MCF 10A (cell line): ENCODE measurements at places on chromosomes 2 and 18.
A peak's percentile ranks its signal among the peaks of the same experiment; 100 is the strongest.

DNA sequence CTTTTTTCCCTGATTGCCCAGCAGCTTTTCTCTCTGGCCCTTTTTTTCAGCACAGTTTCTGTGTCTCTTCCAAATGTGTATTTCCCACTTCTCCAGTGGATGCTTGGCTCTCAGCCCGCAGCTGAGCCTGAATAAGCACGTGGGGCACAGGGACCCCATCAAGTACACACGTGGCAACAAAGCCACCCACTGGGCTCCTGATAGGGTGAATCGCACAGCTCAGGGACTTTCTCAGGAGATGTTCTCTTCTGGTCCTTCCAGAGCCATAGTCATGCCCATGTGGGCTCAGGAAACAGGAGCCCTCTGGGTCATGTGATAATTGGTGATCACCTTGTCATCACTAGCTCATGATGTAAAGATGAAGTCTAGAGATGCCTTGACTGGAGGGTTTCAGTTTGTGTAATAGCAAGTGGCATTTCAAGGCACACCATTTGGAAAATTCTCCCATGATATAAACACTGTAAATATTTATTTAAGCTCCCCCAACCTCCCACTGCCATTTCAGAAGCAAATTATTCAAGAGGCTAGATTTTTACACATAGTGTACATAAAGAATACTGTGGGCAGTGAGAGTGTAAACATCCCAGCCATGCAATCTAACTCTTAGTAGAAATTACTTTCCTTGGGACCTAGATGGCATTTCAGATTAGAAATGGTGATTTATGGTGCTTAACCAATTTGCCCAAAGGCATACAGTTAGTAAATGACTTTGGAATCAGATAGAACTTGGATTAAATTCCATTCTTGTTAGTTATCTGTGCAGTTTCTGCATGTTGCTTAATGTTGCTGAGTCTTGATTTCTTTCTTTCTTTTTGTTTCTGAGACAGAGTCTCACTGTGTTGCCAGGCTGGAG is 597.5 kb downstream of the SLC4A3 start:
- peak; percentile 66 for DNase-seq

DNA sequence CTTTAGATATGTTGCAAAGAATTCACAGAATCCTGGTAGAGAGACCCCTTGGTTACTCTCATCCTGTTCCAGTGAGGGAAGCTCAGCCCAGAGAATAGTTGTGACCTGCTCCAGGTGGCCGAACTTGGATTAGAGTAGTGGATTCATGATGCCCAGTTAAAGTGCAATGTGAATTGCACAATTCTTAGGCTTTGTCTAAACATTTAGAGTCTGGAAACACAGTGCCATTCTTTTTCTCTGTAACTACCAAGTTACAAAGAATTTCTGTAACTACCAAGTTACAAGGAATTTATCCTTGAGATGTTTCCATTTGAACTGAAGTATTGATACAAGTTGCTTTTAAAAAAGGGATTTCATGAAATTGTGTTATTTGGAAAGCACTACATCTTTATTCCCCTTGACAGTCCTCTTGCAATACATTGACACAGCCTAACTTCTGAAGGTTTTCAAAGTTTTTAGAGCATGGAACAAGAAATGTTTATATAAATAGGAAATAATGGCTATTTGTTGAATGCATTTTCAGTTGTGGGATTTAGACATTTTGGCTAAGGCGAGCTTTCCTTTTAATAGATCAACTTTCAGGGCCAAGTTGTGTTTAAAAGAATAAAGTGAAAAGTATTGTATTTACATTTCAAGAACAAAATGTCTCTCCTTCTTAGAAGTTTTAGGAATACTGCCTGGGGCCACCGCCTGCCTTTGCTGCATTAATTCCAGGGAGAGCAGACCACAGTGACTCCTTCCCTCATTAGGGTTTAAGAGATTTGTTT is 315.0 kb downstream of the LPIN1 start:
- DNase-seq, result no peak

- no peak for DNase-seq
These were observed 65.1 kb upstream of the CTLA4 start for GRCh38 chr2:203802342-203803052.

DNA sequence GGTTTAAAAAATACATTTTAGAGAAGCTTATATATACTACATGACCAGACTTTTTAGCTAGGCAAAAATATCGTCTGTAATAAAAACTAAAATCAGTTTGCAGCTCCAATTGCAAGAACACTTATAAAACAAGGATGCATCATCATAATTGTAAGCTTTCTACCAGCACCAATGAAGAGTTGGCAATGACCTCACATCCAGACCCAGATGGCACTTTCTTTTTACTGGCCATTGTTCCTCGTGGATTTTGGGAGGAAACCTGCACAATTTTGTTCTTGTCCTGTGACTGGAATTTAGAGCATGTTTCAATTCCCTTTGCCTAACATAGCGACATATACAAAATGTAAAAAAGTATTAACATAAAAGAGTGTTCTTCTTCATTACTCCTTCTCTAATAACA is 174.3 kb downstream of the ZNF521 start:
- no peak for DNase-seq

DNA sequence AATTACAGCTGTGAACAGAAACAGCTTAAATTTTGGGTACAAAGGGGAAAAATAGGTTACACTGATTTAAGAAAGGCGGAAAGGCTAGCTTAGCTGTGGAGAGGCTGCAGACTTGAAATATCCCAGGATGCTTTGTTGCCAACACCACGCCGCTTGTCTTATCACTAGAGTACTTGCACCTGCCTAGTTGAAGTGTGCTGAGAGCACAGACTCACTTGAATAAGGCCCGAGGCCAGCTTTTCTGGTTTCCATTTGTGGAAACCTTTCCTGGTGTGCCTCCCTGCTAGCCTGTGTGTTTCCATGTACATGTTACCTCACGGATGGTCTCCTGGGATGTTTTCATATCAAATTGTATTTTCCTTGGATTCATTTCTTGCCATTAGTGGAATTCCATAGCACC is 3.2 kb downstream of the CABLES1 start:
- DNase-seq, result no peak

GRCh38 chr18:68454511-68455228 is 260.2 kb downstream of the TMX3 start:
- peak; percentile 20 for DNase-seq
